ENCODE measurements at places on chromosomes 12 and 14.
A peak's percentile ranks its signal among the peaks of the same experiment; 100 is the strongest.

GRCh38 chr14:50395448-50395847, 1.2 kb downstream of the CDKL1 start:
- no peaks in the 10 kb centered on the region for H3K27me3 ChIP-seq
- H3K4me3 ChIP-seq = peak overlapping the region; percentile 48
- no peaks in the 10 kb centered on the region for H3K36me3 ChIP-seq
- peaks cover 16% of the 10 kb centered on the region for H3K4me1 ChIP-seq
- no peak for DNase-seq

GRCh38 chr14:45526715-45527549, 273.9 kb upstream of the MIS18BP1 start:
- no peaks in the 10 kb centered on the region for H3K36me3 ChIP-seq
- H3K27me3 ChIP-seq = no peaks in the 10 kb centered on the region
- DNase-seq = no peak
- no peak overlapping the region for H3K27ac ChIP-seq
- H3K4me3 ChIP-seq = no peak overlapping the region

- H3K4me1 ChIP-seq = no peaks in the 10 kb centered on the region
- H3K36me3 ChIP-seq = no peaks in the 10 kb centered on the region
- no peak overlapping the region for H3K27ac ChIP-seq
- no peak for DNase-seq
- no peaks in the 10 kb centered on the region for H3K27me3 ChIP-seq
Measured at GRCh38 chr14:41859336-41859735, 252.7 kb downstream of the LRFN5 start.

- H3K36me3 ChIP-seq = no peaks in the 10 kb centered on the region
- peaks cover 97% of the 10 kb centered on the region for H3K27me3 ChIP-seq
- DNase-seq = no peak
- peaks cover 14% of the 10 kb centered on the region for H3K4me1 ChIP-seq
- H3K27ac ChIP-seq = no peak overlapping the region
- H3K4me3 ChIP-seq = peak overlapping the region; percentile 7
Measured at GRCh38 chr14:60647081-60647836, 2.0 kb downstream of the SIX1 start.

DNA sequence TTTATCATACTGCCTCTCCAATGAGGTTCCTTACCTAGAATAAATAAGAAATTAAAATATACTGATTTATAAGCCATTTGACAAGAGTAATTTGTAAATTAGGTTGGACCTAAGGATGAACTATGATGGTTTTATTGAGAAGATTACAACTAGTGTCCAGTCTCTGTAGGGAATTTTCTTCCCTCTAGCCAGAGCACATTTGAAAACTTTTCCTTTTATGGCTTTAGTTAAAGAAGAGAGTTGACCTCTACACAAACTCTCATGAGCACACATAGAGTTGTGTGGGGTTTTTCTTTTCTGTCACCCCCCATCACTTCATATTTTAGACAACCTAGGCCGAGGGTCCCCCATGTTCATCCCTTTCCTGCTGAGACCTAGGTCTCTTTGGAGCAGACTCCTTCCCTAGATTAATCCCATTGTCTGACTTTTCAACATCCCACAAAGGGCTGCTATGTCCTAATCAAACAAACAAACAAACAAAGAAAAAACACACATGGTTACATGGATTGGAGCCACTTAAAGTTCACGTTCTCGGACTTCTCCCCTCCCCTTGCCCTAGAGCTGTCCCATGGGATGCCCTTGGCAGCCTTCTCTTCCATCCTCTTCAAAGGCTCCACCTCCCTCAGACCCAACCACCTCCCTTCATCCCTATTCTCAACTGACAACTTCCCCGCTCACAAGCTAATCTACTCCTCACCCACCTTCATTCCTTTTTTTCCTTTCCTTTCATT, 40.7 kb downstream of the GPR135 start:
- H3K27ac ChIP-seq = no peak overlapping the region
- H3K36me3 ChIP-seq = no peaks in the 10 kb centered on the region
- no peak for DNase-seq
- no peaks in the 10 kb centered on the region for H3K27me3 ChIP-seq
- peaks cover 7% of the 10 kb centered on the region for H3K4me1 ChIP-seq

GRCh38 chr12:56114084-56114483, 2.3 kb upstream of the RPL41 start:
- peaks cover 31% of the 10 kb centered on the region for H3K4me1 ChIP-seq
- peaks cover 14% of the 10 kb centered on the region for H3K36me3 ChIP-seq
- DNase-seq = no peak
- H3K27ac ChIP-seq = no peak overlapping the region

DNA sequence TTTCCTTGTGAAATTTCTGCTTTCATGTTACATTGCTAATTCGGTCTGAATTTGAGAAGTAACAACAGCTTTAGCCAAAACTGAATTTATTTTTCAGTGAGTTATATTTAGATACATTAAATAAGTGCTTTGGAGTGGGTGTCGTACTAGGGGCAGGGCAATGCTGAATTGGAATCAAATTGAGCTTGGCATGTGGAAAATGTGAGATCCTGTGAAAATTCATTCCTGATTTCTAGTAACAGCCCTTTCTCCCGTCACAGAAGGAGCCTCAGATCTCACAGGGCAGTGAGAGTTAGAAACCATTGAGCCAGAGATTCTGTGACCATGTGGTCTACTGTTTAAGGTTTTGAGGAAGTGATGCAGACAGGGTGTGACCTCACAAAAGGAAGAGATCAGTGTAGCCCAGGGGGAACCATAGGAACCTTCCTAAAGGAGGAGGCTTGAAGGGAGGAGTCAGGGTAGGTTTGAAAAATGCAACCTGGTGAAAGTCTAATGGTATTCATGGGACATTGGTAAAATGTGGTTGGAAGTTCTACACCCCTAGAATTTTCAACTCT, 1136.8 kb downstream of the AACS start:
- no peak for DNase-seq
- no peak overlapping the region for H3K27ac ChIP-seq
- no peak overlapping the region for H3K4me3 ChIP-seq
- no peaks in the 10 kb centered on the region for H3K4me1 ChIP-seq
- H3K36me3 ChIP-seq = no peaks in the 10 kb centered on the region

DNA sequence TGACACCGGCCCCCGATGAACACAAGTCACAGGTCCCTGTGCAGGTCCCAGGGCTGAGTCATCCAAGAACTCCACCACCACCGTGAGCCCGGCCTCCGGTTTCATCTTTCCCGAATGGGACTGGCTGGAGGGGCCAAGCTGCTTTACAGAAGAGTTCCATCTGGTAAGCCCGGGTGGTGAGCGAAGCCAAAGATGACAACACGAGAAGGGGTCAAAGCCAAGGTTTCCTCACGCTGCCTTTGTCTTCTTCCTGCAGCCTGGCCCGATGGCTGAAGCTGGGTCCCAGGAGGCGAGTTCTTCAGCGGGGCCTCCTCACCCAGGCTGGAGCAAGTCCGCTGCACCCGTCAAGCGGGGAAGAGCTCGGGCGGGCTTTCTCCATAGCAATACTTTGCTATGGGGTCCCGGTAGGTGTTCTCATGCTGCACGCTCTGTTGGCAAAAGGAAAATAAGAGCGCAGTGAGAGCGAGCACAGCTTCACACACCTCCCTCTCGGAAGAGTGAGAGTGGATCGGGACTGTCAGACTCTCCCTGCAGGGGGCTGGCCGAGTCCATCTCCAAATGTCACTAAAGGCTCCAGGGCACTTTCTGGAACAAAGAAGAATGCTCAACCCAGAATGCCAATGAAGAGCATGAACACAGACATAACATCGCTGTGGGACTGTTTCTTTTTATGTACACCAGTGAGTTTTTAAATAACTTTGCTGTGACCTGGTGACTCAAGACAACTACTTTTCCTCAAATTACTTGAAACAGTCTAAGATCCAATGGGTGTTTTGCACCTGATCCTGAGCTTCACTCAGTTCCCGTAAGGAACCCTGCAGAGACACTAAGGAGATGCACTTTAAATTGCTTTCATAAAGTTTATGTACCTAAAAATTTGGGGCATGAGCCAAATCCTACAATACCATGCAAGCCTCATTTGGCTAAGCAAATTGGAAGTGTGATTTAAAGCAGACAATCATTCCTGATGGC, 20.1 kb downstream of the SPRING1 start:
- DNase-seq = no peak
- no peak overlapping the region for H3K4me3 ChIP-seq
- peaks cover 6% of the 10 kb centered on the region for H3K4me1 ChIP-seq
- H3K36me3 ChIP-seq = peaks cover 13% of the 10 kb centered on the region
- H3K27me3 ChIP-seq = no peaks in the 10 kb centered on the region

DNA sequence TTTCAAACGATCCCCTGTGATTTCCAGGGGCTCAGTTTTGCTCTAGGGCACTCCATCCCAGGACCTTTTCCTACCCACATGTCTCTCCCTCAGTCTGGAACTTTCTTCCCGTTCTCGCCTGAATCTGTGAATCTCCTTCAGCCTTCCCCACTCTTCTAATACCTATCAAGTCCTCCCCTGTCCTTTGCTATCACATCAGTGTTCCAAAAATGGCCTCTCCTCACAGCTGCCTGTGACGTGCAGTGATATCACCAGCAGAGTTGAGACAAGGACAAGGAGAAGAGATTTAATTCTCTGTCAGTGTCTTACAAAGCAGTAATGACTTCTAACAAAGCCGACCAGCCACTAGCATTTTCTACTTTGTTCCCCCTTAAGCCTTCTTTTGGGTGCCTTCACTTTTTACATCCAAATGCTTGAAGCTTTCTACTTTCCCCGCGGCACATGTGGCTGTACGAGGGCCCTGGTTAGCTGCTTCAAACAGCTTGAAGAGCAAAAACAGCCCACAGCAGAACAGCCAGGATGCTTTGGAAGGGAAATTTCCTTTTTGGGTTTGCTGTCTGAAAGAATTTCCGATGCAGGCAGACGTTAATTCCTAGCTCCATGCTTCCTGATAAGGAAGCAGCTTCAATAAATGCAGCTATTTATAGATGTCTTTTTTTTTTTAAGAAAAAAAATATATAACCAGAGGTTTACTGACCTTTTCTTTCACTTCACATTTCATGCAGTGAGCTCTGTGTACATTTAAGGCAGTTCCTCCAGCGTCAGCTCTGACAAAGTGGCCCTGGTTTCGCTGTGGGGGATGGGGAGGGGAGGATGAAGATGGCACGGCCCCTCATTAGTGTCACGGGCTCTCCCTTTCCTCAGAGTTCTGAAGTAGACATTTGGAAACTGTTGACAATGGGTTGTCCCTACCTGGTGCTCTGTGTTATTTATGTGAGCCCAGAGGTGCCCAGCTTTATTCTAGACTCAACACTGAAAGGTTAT, 109.3 kb downstream of the ETV6 start:
- H3K27ac ChIP-seq = no peak overlapping the region
- no peak for DNase-seq
- H3K4me3 ChIP-seq = no peak overlapping the region
- H3K27me3 ChIP-seq = no peaks in the 10 kb centered on the region
- H3K36me3 ChIP-seq = no peaks in the 10 kb centered on the region

DNA sequence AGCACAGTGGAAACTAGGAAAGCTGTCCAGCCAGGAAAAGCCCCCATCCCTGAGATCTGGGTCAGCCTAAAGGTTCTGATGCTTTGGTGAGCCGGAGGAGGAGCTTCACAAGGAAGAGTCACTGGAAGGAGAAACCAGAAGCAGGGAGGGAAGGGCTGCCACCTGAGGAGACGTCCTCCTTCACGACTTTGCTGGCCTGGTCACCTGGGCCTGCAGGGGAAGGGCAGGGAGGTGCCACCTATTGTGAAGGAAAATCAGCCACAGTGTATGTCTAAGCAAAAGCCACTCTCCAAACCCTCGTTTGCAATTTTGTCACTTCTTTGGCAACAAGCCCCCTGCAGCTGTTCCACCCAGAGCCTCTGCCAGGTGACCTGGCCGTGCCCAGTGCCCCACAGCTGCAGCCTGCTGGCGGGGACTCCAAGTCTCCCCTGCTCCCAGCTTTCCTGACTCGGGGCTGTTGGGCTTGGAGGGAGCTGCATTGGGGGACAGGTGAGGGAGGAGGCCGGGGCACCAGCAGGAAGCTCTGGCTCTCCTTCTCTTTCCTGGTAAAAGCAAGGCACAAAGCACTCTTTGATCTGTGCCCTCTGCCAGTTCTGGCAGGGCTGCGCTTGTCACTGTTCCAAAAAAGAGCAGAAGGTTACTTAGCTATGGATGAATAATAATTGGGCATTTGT, 120.9 kb upstream of the BCL2L14 start:
- H3K27me3 ChIP-seq = peaks cover 7% of the 10 kb centered on the region
- no peaks in the 10 kb centered on the region for H3K4me1 ChIP-seq
- no peaks in the 10 kb centered on the region for H3K36me3 ChIP-seq
- H3K4me3 ChIP-seq = no peak overlapping the region
- no peak for DNase-seq
- H3K27ac ChIP-seq = no peak overlapping the region

GRCh38 chr14:97468220-97468619, 671.0 kb downstream of the VRK1 start:
- no peaks in the 10 kb centered on the region for H3K36me3 ChIP-seq
- no peaks in the 10 kb centered on the region for H3K4me1 ChIP-seq
- no peak overlapping the region for H3K4me3 ChIP-seq
- H3K27ac ChIP-seq = no peak overlapping the region

DNA sequence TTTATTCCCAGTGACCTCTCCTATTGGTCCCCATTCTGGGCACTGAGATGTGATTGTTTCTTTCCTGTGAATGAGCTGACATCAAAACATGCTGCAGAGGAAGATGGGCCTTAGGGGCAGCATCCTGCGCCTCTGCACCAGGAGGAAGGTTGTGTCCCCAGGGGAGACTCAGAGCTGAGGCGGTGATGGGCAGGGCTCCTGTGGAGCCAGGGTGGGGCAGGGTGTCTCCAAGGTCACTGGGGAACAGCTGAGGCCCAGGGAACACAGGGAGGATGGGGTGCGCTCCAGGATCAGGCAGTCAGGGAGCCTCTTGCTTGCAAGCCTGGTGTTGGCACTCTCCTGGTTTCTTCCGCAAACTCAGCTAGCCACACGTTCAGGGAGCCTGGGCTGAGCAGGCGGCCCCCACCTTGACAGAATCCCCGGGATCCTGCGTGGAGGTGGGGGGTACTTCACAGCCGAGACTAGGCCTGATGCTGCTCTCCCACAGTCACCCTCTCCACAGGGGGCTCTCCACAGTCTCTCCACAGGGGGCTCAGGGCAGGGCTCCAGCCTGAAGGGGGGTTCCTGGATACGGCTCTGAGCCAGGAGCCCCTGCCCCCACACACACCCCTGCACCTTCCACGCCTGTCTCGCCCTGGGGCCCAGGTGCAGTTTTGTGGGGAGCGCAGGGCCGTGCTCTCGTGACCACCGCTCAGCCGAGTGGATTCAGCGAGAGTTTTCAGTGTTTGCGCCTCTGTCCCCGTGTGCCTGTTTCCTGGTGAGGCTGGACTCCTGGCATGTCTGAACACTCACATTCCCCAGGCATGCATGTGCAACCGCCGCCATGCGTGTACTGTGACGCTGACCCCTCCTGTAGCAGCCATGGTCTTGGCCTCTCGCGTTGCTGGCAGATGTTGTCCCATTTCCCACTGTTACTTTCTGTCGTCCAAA, 264.7 kb downstream of the SEC23A start:
- DNase-seq = no peak
- no peak overlapping the region for H3K27ac ChIP-seq

Data from keratinocyte (primary cell).